ENCODE measurements at places on chromosomes 3 and 15.

GRCh38 chr3:84223512-84223911, 735.3 kb upstream of the CADM2 start:
- DNase-seq: no peak

GRCh38 chr15:80636675-80637074, 58.4 kb upstream of the ABHD17C start:
- DNase-seq: no peak

- no peak for DNase-seq
Measured at GRCh38 chr3:156670077-156670476, 4.3 kb upstream of the TIPARP start.

DNA sequence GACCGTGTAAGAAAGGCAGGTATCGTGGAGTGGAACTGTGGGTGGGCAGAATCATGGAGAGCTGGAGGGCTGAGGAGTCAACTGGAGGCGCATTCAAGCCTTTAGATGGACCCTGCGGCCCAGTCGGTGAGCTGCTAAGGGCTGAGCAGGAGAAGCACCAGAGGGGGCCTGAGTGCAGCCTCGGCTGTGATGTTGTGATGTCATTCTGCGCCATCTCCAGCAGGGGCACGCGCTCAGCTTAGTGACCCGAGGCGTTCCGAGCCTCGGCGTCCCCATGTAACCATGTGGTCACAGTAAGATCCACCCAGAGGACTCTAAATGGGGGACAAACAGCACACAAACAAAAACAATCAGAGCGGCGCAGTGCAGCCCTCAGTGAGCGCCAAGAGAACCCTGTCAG, 76.8 kb downstream of the VGLL4 start:
- DNase-seq: no peak

DNA sequence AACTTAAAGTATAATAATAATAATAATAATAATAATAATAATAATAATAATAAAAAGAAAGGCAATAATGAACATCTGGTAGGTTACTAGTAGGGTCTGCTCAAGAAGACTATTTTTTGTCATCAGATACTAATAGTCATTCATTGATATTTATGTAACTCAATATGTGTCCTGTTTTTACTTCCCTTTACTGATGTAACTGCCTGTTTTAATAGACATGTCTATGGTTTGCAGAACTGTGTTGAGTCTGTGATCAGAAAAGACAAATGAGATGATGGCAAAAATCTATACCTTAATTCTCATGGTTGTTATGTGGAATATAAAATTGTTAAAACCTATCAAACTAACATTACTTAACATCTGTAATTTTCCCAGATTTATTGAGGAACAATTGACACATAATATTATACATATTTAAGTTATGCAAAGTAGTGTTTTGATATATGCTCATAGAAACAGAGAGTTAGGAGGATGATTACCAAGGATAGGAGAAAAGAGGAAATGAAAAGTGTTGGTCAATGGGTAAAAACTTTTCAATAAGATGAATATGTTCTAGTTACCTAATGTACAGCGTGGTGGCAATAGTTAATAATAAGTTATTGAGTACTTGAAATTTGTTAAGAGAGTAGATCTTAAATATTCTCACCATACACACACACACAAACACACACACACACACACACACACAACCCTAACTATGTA, 699.4 kb downstream of the ZPLD1 start:
- no peak for DNase-seq

DNA sequence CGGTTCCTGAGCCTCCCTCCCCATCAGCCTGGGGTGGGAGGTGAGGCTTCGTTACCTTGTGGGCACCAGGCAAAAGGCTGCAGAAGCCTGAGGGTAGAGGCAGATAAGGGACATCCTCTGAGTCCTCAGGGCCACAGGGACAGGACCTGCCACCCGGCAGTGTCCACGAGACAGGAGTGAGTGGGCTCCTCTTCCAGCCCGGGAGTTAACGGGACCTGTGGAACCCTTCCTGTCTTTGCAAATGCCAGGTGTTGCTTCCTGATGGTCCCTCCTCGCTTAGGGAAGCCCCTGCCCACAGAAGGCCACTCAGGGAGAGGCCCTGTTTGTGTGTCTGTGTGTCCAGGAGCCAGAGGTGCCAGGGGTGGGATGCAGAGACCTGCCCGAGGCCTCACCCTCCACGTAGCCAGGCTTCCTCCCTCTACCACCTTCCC, 111.1 kb upstream of the ALDH1A3 start:
- DNase-seq: no peak

DNA sequence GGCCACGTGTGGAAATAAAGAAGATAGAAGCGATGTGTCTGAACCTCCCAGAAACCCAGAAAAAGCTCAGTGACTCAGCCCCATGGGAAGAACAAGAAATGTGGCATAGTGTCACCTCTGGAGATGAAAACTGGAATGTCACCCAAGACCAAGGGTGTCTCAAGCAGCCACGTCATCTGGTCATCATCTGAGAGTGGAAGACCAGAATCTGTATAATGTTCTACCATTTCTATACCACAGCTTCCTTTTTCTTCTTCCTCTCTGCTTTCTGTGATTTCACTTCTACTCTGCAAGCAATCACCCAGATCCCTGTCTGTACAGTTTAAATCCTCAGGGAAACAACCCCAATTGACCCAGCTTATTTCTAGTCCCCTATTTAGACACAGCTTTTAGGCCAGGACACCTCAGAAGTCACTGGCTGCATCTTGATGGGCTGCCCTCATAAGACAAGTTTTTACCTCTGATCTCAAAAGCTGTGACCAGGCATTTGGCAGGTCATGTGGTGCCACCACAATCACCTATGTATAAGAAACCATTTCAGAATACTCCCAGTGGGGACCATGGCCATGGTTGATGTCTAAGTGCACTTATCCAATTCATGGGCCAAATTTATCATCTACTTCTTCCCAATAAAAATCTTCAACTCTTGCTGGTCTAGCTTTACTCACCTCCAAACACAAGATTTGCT, 278.5 kb upstream of the UMPS start:
- no peak for DNase-seq

GRCh38 chr15:84108728-84109127, 126.8 kb upstream of the GOLGA6L4 start:
- DNase-seq: no peak

DNA sequence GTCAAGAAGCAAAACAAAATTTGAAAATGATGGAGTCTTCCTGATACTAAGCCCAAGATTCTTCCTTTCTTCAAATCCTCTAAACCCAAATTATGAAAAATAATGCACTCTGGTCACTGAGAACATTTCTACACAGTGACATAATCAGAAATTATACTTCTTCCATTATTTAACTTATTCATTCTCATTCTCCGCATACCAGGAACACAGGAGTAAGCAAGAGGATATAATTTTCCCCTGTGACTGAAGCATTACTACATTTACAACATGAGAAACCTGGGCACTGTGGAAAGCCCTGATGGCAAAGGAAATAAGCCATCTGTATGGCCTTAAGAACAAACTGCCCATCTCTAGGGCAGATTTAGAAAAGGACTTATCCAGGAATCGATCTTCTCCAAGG, 47.0 kb downstream of the EXD1 start:
- no peak for DNase-seq

DNA sequence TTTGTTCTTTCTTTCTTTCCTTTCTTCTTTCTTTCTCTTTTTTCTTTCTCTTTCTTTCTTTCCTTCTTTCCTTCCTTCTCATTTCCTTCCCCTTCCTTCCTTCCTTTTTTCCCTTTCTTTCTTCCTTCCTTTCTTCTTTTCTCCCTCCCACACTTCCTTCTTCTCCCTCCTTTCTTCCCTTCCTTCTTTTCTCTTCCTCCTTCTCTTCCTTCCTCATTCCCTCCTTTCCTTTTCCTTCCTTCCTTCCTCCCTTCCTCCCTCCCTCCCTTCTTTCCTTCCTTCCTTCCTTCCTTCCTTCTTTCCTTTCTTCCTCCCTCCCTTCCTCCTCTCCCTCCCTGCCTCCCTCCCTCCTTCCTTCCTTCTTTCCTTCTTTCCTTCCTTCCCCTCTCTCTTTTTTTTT, 755.7 kb upstream of the GRM7 start:
- no peak for DNase-seq

- DNase-seq: no peak
Measured at GRCh38 chr3:105532251-105532650, 165.5 kb downstream of the ALCAM start.

DNA sequence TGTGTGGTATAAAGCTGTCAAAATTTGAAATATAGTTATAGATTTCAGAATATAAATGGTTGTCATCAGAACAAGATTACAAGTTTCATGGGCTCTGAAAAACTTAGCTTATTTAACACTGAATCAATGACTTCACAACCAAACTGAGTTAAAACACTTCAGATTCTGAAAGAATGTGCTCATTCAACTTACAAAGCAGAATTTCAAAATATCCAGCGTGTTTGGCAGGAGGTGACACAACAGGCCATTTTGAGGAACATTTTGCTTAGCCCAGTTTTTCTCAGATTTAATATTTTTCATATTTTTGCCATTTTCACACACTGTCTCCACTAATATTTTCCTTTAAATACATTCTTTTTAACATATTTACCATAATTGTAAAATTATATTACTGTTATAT, 781.1 kb downstream of the TUSC7 start:
- no peak for DNase-seq

DNA sequence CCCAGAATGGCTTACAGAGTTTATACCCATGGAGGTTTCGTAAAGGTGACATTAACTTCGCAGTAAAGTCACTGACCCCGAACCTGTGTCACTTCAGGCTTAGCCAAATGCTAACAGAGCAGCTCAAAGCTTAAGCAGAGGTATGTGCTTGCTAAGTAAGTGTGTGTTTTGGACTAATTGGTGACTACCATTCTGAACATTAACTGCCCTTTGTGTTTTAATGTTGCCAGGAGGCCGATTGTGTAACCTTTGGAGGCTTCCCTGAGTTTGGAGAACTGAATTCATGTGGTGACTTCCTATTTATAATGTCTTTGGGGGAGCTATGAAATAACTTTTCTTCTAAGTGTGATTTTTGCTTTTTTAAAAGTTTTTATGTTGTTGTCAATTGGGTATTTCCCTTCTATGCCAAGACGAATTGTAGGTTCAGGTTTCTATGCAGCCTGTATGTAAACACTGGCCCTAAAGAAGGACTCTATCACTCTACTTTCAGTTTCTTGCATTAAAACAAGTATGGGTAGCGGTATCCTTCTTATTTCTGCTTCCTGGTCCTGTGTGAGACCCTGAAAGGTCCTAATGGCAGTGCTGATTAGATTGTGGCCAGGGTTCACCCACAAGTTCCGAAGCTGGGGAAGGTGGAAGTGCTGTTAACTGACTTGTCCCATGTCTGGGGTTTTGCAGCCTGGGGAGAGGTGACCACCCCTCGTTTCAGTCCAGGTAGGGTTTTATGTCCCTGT, 86.3 kb downstream of the IGF1R start:
- DNase-seq: no peak

- no peak for DNase-seq
Measured at GRCh38 chr15:63412551-63412950, 30.9 kb upstream of the CA12 start.

GRCh38 chr15:95716708-95717107, 613.8 kb upstream of the NR2F2 start:
- no peak for DNase-seq

DNA sequence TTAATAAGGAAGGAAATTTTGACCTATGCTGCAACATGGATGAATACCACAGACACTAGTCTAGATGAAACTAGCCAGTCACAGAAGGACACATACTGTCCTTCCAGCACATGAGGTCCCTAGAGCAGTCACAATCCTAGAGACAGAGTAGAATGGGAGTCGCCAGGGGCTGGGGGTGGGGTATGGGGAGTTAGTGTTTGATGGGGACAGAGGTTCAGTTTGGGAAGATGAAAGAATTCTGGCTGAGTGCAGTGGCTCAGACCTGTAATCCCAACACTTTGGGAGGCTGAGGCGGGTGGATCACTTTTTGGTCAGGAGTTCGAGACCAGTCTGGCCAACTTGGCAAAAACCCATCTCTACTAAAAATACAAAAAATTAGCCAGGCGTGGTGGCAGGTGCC, 99.2 kb downstream of the TPRA1 start:
- no peak for DNase-seq

DNA sequence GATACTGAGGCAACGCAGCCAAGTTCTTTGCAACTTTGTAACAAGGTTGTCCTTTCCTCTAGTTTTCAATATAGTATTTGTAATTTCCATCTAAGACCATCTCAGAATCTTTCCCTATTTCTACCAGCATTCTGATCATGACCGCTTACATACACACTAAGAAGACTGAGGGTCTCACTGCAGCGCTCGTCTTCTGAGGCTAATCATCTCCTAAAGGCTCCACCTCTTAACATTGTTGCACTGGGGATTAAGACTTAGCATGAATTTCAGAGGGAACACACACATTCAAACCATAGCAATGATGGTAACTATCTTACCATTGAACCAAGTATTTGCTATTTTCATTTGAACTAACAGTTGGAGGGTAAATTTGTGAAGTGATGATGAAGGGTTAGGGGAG, 463.3 kb upstream of the CCDC54 start:
- no peak for DNase-seq

DNA sequence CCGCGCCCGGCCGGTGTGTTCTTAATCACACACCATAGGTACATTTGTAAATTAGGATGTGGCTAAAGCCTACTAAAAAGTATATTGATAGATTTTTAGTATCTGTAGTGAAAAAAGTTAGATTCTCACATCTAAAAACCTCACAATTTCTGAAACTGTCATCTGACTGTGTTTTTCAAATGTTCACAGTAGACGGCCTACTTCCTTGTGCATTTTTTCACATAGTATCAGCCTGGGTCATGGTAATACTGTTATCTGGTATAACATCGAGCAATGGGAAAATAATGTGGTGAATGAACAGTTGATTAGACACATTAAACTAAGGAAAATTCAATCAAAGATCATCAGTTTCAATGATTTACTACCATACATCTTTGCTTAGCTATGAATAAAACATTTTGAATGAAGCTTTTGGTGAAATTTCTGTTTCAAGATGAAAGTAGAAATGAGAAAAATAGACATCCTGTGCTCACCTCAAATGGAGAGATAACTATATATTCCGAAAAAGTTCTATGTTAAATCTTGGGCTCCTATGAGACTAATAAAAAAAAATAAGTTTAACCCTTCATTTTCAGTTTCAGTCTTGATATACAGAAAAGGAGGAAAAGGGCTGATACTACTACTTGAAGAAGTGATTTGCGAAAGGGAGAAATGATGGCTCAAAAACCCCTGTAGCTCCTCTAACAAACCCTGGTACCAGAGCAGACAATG, 262.7 kb downstream of the ZBTB20 start:
- no peak for DNase-seq

GRCh38 chr3:142628801-142629200, 32.6 kb downstream of the PLS1 start:
- DNase-seq: no peak

- DNase-seq: no peak
Measured at GRCh38 chr3:6697722-6698121, 163.2 kb upstream of the GRM7 start.

- no peak for DNase-seq
Measured at GRCh38 chr15:90545095-90545494, 15.4 kb downstream of the CRTC3 start.

GRCh38 chr3:105950881-105951600, 82.2 kb upstream of the CBLB start:
- no peak for DNase-seq

- no peak for DNase-seq
Measured at GRCh38 chr3:23723930-23724329, 81.8 kb upstream of the UBE2E1 start.
